ENCODE measurements at places on chromosomes 13 and 19.
A peak's percentile ranks its signal among the peaks of the same experiment; 100 is the strongest.

- peak; percentile 49 for DNase-seq
Observed at GRCh38 chr13:114078461-114079451, 53.7 kb downstream of the RASA3 start.

DNA sequence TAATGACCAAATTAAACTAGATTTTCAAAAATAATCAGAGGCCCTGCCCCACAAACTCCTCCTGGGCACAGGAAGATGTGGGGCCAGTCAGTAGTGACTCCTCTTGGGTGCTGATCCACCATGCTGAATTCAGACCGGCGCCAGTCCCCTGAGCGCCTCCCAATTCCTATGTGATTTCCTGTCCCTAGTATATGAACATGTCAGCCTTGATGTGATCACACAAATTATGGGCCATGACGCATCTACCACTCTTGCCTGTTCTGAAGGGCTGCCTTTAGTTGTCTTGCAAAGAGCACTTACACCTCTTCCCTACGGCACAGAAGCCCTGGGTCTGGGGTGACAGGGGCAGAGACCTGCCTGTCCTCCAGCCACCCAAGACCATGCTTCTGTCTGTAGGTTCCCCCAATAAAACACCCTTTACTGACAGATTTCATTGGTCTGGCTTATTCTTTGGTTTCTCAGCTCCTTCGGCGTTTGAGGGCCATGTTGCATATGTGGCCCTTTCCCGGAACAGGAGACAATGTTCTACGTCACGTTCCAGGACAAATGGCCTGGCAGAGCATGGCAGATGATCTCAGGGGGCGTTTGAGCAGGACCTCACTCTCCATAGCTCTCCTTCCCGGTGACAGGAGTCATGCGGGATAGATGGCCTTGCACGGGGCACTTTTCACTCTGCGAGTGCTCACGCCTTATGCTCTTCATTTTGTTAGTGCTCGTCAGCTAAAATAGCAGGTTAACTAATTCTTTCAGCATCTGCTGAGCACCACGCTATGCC is 5.6 kb upstream of the ATP11A start:
- DNase-seq, result peak; percentile 33

- DNase-seq, result peak; percentile 85
Observed at GRCh38 chr19:41792513-41793413, 3.6 kb upstream of the CEACAM3 start.

- no peak for DNase-seq
Observed at GRCh38 chr13:48682436-48682835, 28.7 kb downstream of the CYSLTR2 start.

DNA sequence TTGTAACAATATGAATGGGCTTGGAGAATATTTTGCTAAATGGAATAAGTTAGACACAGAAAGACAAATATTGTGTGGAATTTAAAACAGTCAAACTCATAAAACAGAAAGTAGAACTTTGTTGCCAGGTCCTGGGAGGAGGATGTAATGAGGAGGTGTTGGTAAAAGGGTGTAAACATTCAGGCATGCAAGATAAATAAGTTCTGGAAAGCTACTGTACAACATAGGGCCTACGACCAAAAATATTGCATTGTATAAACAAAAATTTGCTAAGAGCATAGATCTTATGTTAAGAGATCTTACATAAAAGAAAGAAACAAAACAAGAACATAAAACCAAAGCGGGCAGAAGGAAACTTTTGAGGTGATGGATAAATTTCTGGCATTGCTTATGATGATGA is 1907.8 kb upstream of the PCDH20 start:
- DNase-seq, result no peak
